RPMI8226 (cell line): ENCODE measurements at places on chromosomes 5 and 9.
A peak's percentile ranks its signal among the peaks of the same experiment; 100 is the strongest.

DNA sequence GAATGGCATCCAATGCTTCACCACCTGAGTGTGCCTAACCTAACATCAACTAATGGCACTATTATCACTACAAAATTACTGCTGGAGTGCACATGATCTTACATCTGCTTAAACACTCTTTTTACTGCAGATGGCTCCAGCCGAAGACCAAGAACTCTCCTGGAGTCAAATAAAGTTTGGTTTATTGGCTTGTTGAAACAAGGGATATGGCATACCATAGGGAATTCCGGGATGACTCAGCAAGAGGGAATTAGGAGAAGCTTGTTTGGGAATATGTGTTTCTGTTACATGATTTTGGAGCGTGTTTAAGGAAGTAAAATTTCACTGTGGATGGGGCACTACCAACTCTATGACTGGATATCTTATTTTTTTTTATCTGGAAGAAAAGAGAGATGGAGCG, 872.6 kb downstream of the DTWD2 start:
- DNase-seq, result no peak

GRCh38 chr5:68673106-68673822, 420.6 kb upstream of the SLC30A5 start:
- no peak for DNase-seq

DNA sequence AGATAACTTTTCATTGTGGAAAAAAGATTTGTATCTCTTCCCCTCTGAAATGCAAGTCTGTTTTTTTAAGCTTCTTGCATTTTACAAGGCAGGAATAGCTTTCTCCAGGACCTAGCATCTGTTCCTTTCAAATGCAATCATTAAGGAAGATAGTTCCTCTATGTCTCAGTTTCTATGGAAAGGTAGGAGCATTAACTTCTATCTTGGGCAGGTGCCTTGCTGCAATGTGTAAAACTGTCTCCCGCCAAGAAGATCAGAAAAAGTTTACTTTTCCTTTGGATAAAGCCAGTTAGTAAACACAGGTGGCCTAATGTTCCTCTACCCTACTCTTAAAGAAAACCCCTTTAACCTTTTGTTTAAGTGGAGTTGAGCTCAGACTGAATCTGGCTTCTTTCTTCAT, 560.6 kb upstream of the CYLC2 start:
- no peak for DNase-seq

- DNase-seq, result no peak
These were observed 155.9 kb upstream of the PHYKPL start for GRCh38 chr5:178388386-178389025.

- DNase-seq, result no peak
These were observed 71.6 kb upstream of the STC2 start for GRCh38 chr5:173399851-173400250.

- no peak for DNase-seq
These were observed 125.5 kb upstream of the HAND1 start for GRCh38 chr5:154603485-154603884.

DNA sequence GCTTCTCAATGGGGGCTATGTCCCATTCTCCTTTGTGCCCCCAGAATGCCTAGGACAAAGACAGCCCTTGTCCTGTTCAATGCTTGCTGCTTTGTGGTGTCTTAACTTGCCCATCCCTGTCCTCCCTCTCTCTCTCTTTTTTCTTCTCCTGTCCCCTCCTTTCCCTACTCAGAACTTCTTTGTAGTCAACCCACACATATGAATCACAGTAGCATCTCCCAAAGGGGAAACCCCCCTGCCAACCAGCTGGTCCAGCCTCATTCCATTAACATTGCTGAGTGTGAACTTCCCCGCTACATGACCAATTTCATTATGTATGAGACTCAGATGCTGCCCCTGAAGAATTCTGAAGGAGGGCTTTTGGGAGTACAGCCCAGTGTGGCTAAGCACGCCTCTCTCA, 408.3 kb downstream of the ENC1 start:
- no peak for DNase-seq

DNA sequence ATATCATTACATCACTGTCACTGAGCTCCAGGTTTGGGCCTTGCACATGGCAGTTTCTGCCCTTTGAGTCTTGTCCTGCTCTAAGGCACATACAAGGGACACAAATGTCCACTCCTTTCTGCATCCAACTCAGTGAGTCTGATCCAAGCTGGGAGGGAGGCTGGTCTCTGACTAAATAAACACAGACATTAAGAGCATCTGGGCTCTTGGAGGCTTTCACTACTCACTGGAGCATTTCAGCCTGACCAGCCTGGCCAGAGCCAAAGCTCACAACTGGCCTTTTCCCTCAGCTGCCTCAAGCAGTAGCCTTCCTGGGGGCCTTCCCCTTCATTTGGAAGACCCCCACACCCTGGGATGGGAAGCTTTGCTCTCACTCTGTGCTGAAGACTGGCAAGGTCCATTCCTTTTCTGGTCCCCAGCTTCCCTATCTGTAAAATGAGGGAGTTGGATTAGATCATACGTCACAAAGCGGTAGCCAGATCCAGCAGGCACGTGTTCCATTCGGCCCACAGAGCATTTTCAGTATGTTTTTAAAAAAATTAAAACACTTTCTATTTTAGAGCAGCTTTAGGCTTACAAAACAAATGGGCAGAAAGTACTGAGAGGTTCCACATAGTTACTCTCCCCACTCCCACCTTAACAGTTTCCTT, 58.6 kb upstream of the XPA start:
- no peak for DNase-seq

- peak; percentile 31 for DNase-seq
These were observed 383.4 kb downstream of the ENC1 start for GRCh38 chr5:74257060-74257527.

GRCh38 chr5:112986224-112986623, 9.6 kb downstream of the DCP2 start:
- DNase-seq, result no peak

- DNase-seq, result no peak
These were observed 104.3 kb upstream of the MAP3K1 start for GRCh38 chr5:56710826-56711590.
